ENCODE measurements at places on chromosomes 2 and 18. TPM values are rescaled to one million over a fixed set of nuclear protein-coding genes. Genes with fewer than 3 reads are reported as not detected.

- no peak for DNase-seq
Observed at GRCh38 chr18:30985753-30986152, 56.8 kb downstream of the DSC3 start.

GRCh38 chr2:234579231-234579962, 82.5 kb upstream of the ARL4C start:
- no peak for DNase-seq

- DNase-seq: no peak
Observed at GRCh38 chr2:149082735-149083134, 44.2 kb downstream of the LYPD6B start.

GRCh38 chr2:195662138-195662537, 5.1 kb downstream of the SLC39A10 start:
- DNase-seq: no peak

- no peak for DNase-seq
Observed at GRCh38 chr2:32534831-32535230, 93.0 kb upstream of the TTC27 start.

DNA sequence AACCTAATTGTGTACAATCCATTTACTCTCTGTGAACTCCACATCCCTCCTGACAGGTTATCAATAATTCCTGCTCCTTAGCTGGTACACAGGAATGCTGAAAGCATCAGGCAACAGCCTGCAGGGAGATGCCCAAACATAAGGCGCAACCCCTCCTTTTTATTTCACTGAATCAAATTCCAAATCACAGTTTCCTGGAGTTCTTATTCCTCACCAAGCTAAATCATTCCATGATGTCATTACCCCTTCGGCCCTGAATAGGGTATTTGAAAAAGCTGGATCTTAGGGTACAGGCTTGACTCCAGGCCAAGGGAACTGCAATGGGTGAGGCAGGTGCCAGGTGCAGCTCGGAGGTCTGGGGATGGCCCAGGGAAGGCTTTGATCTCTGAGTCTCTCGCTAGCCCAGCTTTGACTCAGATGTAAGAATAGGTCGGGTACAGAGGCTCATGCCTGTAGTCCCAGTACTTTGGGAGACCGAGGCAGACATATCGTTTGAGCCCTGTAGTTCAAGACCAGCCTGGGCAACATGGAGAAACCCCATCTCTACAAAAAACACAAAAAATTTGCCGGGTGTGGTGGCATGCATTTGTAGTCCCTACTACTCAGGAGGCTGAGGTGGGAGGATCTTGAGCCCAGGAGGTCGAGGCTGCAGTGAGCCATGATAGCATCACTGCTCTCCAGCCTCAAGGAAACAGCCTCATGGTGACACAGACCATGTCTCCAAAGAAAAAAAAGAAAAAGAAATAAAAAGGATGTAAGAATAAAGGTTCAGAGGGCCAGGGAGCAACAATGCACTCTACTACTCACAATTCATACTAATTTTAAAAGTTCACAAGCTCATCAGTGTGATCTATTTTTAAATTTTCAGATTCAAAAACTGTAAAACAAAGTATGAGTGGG, 6.8 kb downstream of the FHL2 start:
- no peak for DNase-seq

DNA sequence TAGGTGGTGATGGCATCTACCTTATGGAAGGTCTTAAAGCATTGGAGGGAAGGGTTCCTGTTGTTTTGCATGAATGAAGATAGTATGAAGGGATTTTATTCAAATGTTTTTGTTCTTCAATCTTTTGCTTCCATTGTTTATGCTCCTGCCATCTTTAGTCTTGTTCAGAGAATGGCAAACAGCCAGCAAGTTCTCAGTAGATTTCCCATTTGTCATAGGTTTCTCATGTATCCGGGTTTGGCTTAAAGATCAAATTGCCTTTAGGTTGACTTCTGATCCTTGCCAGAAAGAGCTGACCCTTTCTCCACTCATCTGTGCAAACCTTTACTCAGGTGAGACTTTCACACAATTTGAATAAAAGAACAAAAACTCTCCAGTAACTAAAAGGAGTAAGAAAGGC, 44.2 kb upstream of the STAT4 start:
- no peak for DNase-seq

The SLC23A3 gene
- 0.81 TPM for total RNA-seq

GRCh38 chr2:225820826-225821225, 421.3 kb downstream of the NYAP2 start:
- DNase-seq: no peak

DNA sequence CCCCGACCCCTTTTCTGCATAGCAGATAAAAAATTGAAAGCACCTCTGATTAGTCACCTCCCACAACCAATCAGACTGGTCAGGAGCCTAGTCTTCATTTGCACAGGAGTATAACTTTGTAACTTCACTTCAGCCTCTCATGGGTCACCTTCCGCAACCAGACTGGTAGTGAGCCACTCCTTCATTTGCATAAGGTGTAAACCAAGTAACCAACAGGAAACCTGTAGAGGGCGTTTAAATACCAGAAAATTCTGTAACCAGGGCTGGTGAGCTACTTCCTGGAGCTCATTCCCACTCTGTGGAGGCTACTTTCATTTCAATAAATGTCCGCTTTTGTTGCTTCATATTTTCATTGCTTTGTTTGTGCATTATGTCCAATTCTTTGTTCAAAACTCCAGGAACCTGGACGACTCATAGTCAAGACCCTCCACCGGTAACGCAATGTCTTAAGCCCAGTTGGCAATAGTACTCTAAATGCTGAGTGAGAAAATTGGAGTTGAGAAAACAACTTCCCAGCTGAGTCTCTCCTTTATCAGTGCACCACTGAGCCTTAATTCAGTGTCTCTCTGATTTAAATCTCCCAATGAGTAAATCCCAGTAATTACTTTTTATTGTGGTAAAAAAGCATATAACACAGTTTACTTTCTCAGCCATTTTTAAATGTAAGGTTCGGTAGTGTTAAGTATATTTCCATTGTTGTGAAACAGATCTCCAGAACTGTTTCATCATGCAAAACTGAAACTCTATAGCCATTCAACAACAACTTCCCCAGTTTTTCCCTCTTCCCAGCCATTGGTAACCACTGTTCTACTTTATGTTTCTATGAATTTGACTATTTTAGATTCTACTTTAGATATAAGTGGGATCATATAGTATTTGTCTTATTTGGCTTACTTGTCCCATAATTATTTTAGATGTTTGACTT, 392.7 kb upstream of the SLC8A1 start:
- no peak for DNase-seq

DNA sequence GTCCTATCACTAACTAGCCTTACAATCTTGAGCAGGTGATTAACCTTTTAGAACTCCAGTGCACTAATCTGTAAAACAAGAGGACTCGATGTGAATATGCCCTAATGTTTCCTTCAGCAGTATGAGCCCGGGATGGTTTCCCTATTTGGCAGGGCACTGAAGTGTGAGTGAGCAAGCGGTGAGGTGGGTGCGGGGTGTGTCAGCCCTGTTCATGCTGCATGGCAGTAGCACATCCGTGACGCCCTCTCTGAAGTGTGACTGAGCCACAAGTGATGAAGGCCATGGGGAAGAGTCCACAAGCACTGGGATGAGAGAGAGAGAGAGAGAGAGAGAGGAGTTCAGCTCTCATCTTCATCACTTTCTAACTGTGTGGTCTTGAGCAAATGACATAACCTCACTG, 168.7 kb downstream of the SETBP1 start:
- DNase-seq: no peak

The SLC1A4 gene
- total RNA-seq: 52.5 TPM

The ALK gene
- 8.3 TPM for total RNA-seq

DNA sequence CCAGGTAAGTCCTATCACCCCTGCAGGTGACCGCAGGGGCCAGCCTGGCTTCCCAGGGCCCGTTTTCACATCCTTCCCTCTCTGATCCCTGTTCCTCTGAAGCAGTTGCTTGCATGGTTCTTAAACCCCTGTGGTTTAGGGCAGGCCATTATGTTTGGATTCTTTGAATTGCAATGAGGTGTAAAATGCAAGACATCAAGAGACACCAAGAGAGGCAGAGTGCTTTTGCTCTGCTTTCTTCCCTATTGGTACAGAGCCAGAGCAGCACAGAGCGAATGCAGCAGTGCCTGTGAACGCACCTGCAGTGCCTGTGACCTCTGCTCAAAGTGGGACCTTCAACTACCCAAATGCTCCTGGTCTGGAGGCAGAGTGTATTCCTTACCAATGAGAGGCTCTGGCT, 7.6 kb downstream of the RFX8 start:
- DNase-seq: no peak

GRCh38 chr2:174070281-174070680, 105.1 kb upstream of the SP3 start:
- DNase-seq: no peak

GRCh38 chr2:106126705-106127281, 67.3 kb downstream of the UXS1 start:
- no peak for DNase-seq

DNA sequence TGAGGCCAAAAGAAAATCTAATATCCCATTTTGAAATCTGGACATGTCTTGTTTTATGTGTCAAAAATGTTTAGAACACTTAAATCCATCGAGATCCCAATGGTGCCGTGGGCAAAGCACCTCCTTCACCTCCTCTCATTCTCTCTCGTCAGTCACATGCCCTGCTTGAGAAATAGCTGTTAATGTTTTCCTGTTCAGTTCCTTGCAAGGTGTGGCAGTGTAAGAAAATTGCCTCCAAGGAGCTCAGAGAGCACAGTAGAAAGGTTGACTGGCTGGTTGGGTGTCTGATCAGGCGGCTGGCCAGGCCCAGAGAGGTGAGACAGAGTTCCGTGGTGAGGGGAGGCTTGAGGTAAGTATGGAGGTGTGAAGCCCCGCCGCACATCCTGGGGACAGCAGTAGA, 210.2 kb downstream of the TSN start:
- no peak for DNase-seq

The ASTL gene
- not detected for total RNA-seq

The MAPK4 gene
- total RNA-seq: 60.6 TPM

DNA sequence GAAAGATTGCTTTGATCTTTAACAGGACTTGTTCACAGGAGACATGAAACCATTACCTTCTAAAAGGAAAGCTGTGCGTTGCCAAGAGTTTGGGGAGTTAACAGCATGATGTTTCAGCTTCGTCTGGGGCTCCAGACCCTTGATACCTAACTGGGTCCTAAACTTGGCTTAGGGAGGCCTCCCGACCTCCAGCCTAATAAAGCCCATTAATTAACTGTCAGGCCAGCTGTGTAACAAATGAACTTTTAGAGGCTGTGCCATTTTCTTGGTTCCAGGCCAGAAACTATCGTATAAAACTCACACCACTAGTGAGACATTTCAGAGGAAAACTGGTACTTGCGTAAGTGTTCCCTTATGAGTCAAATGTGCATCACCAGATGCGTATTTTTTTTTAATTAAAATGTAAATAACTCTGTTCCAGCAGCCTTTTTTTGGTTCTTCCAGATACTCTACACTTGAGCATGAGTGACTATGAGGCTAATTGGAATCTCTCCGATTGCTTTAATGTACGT, 236.5 kb downstream of the BCL2 start:
- no peak for DNase-seq

DNA sequence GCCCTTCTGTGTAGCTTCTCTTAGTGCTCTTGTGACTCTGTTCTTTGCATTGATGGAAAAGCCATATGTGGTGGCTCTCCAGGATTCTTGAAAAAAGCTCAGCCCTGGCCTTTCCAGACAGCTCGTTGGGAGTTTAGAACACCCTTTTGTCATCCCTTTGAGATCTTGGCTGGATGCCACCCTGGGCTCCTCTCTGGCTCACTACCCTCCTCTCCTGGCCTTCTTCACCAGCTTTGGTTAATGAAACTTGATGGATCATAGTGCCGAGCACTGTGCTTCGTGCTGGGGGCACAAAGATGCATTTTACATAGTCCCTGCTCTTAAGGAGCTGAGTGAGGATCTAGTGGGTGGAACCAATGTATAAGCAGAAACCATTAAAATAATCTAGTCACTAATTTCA, 15.6 kb upstream of the FHOD3 start:
- DNase-seq: no peak

- no peak for DNase-seq
Observed at GRCh38 chr18:60905699-60906098, 427.5 kb upstream of the CDH20 start.

DNA sequence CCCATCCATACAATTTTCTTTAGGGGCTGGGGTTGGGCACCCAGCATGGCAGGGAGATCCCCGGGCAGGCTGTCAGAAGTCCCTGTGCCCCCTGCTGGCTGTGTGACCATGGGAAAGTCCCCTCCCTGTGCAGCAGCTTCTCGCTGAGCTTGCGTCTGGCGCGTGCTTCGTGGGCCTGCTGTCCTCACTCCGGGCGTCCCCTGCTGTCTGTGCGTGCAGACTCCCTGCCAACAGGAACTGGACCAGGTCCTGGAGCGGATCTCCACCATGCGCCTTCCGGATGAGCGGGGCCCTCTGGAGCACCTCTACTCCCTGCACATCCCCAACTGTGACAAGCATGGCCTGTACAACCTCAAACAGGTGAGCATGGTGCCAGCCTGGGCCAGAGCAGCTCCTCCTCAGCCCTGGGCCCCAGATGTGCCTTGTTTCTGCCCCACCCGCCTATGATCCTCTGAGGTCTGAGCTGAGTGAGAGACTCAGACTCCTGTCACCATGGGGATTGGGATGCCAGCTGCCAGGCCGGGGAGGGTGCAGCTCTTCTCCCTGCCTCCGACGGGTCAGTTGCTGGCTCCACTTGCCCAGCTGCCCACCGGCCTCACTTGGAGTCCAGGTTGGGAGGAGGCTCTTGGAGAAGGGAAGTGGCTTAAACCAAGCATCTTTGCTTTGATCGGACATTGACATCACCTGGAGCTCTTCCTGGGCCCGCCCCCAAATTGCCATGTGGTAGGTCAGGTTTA, 28.6 kb downstream of the IGFBP2 start:
- no peak for DNase-seq

GRCh38 chr18:45321520-45321919, 293.8 kb upstream of the SLC14A2 start:
- peak; percentile 50 for DNase-seq

GRCh38 chr2:149098701-149099100, 60.2 kb downstream of the LYPD6B start:
- no peak for DNase-seq

The TNFRSF11A gene
- 2.7 TPM for total RNA-seq

DNA sequence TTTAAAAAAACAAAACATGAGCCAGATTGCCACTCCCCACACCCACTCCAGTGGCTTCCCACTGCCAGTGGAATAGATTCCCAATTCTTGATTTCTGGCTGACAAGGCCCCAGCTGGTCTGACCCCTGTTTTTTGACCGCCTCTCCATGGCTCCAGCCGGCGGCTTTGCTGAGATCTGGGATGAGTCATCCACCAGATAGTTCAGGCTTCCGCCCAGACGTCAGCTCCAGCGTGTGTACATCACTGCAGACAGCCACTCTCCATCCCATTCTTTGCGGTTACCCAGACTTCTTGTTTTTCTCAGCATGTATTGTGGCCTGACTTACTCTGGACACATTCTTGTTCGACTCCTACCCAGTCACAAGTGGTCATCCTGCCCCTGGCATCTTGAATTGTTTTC, 227.9 kb downstream of the GBX2 start:
- peak; percentile 80 for DNase-seq

The ADAM23 gene
- total RNA-seq: 56.7 TPM

GRCh38 chr2:101464841-101465240, 10.1 kb downstream of the RFX8 start:
- no peak for DNase-seq

Data from dorsolateral prefrontal cortex (tissue), 122 donors.